ENCODE measurements at places on chromosomes 7 and 10.
A peak's percentile ranks its signal among the peaks of the same experiment; 100 is the strongest.

DNA sequence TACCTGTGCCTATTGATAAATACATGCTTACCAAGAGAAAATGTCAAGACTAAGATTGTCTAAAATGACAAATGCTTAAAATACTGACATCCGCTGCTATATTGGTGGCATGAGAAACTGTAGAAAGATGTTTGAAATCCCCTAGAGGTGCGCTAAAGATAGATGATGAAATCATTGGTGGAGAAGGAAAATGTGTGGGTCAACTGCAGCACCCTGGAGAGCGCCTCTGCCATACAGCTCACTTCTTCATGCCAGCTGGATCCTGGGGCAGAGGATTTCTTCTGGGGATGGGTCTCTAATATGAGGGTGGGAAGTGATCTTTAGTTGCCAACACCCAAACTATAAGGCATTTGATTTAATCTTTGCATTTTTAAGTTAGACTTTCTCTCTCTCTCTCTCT, 680.4 kb upstream of the POM121L12 start:
- no peak for DNase-seq

- DNase-seq, result peak; percentile 36
These were observed 52.1 kb downstream of the MPP7 start for GRCh38 chr10:28250782-28251181.

GRCh38 chr10:77360835-77361234, 276.8 kb downstream of the KCNMA1 start:
- no peak for DNase-seq

GRCh38 chr7:132469681-132470080, 106.6 kb downstream of the PLXNA4 start:
- DNase-seq, result peak; percentile 41

- peak; percentile 83 for DNase-seq
These were observed 6.7 kb upstream of the SMNDC1 start for GRCh38 chr10:110311357-110311949.

GRCh38 chr10:78626471-78626870, 442.3 kb upstream of the ZMIZ1 start:
- no peak for DNase-seq

GRCh38 chr7:37986908-37987330, 66.5 kb downstream of the EPDR1 start:
- no peak for DNase-seq

GRCh38 chr10:92627845-92628480, 35.0 kb downstream of the KIF11 start:
- DNase-seq, result peak; percentile 18

- DNase-seq, result no peak
These were observed 238.8 kb downstream of the FANK1 start for GRCh38 chr10:126135177-126135576.

DNA sequence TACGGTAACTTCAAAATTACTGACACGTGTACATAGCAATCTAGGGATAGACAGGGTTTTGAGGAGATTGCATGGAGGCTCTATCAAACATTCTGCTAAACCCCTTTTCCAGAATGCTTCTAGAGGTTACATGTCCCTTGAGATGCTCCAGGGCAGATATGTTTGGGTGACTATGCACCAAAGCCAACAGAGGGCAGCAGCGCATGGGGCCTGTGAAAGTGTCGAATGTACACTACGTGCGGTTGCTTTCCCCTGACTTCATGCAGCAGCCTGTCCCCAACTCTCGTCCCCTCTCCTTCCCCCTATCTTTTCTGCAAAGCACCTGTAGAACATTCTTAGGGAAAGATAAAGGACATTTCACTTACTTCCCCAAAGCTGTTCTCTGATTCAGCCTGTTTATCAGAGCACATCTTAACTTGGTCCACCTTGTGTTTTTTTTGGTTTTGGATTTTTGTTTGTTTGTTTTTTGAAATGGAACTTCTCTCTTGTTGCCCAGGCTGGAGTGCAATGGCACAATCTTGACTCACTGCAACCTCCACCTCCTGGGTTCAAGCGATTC, 90.2 kb downstream of the UBE3C start:
- DNase-seq, result peak; percentile 63

DNA sequence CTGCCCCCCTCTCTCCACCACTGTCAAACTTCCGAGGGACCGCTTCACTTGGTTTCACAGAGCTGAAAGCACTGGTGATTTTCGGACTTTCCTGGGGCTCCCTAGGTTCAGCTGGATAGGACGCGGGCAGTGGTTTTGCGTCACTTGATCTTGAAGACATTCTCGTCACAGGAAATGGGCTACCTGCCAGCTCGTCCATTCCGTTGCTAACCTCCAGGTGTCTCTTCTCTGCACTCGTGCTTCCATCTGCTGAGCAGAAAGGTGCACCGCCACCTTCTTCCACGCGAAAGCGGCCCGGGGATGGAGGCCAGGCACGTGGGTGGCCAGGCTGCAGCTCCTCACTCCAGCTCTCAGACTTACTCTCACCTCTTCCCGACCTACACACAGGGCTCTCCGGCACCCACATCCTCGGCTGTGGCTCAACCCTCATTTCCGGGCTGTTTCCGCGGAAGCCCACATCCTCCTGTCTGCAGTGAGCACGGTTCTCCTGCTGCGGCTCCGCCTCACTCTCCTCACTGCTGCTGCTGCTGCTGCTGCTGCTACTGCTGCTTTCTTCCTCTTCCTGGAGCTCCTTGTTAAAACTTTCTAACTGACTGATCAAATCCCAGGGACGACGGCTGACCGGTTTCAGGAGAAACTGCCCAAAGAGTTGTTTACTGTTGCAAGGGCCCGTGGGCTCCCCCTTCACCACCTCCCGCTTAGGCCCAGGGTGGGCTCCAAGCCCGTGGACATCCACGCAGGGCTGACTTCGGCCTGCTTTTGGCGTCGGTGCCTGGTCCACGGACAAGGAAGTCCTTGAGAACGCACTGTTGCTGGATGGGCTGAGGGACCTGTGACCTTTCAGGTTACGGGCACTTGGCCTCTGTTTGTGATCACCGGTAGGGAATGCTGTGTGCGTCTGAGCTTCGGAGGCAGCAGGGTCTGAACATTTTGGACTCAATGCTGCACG, 32.1 kb downstream of the JCAD start:
- peak; percentile 87 for DNase-seq

DNA sequence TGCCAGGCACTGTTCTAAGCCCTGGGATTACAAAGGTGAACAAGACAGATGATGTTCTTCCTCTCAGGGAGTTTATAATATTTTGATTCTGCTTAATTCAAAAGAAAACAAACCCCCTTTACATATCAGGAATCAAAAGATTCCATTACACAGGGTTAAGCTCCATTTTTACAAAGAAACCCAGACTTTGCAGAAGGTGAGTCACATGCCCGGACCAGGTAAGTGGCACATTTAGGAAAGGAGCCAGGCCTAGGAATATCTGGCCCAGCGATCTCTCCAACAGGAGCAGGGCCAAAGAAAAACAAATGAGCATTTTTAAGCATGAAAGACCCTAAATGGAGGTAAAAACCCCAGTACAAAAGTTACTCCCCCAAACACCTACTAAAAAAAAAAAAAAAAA, 1.1 kb downstream of the STN1 start:
- no peak for DNase-seq

DNA sequence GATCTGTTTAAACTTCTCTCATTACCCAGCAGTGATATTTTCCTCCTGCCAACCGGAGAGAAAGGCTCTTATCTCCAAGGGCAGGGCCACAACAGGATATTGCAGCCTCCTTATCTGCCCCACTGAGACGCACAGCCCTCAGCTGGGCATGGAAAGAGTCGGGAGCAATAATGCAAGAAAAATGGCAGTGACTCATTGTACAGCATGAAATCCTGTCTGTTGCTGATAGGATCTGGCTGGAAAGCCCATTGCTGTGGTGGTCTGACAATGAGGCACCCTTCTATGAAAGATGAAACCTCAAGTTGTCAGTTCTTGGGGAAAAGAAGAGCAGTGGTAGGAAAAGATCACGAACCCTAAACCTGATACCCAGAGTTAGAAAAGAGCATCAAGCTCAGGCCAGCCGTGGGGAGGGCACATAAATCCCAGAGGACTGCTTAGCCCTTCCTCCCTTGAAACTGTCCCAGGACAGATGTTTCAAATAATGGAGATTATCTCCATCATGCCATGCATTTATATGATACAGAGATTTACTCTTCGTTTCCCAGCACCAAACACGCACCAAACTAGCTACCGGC, 47.0 kb upstream of the FIGNL1 start:
- DNase-seq, result peak; percentile 91

DNA sequence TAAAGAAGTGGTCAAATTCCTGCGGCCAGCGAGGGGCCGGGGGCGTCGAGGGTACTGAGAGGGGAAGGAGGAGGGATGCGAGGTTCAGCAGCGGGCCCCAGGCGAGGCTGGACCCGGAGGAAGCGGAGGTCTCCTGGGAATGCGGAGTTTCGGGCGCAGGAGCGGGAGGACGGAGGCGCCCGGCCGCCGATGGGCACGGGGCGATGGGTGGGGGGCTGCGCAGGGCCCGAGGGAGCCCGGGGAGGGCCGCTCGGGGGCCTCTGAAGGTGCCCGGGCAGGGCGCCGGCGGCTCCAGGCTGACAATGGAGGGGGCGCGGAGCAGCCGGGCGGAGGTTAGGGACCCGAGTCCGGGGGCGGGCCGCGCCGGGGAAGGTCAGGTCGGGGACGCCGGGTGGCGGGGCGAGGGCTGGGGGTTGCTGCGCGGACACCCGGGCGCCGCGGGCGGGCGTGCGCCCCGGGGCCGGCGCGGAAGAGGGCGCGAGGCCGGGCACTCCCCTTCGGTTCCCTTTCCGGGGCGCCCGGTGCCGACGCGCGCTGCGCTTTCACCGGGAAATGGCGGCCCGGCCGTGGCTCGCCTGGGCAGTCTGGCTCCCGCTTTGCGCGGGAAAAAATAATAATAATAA, 683 bp downstream of the MACROH2A2 start:
- DNase-seq, result no peak

- DNase-seq, result no peak
These were observed 120.8 kb downstream of the CDH23 start for GRCh38 chr10:71517298-71518169.

DNA sequence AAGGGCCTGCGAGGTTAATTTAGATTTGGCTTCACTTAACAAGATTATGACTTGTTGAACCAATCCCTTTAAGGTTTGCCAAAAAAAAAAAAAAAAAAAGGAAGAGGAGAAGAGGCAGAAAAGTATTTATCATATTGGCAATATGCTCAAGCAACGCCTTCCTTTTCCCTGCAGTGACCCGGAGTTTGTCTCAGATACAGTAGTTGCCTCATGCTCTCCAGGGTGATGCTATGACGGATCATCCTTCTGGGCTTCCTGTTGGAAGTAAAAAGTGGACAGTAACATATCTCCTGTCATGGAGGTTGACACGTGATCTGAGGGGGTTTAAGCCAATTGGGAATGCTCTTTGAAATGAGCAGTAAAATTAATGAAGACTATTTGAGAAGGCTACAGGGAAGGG, 117.3 kb downstream of the BMPER start:
- DNase-seq, result no peak

- no peak for DNase-seq
These were observed 16.5 kb downstream of the DENND11 start for GRCh38 chr7:141685285-141686023.

DNA sequence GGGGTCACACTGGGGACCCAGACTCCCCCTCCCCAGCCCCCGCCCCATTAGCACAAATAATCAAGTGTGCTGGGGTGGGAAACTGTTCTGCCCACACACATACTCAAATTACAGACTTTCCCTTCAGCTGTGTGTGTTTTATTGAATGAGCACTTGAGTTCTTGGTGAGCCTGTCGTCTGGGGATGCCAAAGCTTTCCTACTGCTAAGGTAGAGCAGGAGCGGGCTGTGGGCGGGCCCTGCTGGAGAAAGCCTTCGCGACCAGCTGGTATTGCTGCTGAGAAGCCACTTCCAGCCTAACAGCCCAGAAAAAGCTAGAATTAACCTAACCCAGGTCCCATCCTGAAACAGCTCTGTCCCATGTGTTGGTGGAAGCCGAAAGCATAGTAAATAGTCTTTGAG, 87.0 kb upstream of the KMT2E start:
- no peak for DNase-seq

- peak; percentile 87 for DNase-seq
These were observed 62.8 kb downstream of the TACC2 start for GRCh38 chr10:122051609-122052385.

DNA sequence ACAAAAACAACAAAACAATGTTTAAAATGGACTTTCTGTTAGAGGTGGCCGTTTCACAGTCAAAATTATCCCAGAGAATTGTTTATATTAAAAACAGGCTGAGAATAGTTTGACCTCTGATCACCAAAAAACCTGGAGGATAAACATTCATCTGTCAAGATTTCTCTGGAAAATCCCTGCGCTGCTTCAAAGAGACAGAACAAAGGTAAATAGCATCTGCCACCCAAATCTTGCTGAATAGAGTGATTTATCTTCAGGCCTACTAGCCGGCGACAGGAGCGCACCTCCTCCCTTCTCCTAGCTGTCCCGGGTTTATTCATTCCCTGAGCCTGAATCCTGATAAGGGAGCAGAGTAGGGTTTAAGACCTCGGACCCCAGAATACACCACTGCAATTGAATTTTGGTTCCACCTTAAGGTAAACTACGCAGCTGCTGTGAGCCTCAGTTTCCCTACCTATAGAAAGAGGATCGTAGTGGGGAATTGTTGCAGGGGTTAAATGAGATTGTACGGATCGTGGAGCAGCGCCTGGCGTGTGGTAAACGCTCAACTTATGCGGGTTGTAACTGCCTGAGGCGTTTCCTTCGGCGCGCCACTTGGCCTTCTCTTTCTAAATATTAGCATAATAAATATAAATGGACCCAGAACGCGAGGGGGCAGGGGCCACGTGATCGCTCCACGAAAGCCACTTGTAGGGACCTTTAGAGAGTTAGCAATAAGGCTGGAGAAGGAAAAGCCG, 498 bp upstream of the ST7 start:
- peak; percentile 70 for DNase-seq

GRCh38 chr10:34667177-34667576, 147.9 kb downstream of the PARD3 start:
- DNase-seq, result no peak

GRCh38 chr10:47230482-47230881, 69.5 kb upstream of the GDF10 start:
- DNase-seq, result no peak

DNA sequence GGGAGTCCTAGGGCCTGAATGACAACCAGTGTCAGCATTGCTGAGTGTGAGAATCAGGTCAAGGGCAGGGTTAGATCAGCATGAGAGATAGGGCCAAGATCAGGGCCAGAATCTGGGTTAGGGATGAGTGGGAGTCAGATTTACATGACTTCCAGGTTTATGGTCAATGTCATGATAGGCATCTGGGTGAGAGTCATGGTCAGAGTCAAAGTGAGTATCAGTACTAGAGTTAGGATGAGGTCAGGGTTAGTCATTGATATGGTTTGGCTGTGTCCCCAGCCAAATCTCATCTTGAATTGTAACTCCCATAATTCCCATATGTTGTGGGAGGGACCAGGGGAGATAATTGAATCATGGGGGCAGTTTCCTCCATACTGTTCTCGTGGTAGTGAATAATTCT, 12.3 kb downstream of the MRPS24 start:
- DNase-seq, result no peak

- DNase-seq, result no peak
These were observed 590.6 kb downstream of the ARL4A start for GRCh38 chr7:13278020-13278419.

DNA sequence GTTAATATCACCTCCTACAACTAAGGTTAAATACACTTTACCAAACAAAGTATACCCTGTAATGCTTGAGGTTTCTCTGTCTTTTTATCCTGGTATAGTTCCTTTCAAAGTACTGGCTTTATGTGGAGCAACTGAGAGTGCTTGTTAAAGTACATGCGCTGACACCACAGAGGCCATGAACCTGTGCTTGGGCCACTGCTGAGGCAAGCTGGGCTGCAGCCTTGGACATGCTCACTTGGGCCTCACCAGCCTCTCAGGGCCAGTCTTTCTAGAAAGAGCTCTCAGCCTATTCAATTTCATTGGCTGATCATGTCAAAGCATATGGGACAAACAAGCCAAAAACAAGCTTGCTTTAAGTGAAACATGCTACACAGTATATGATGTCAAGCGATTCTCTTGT, 126.1 kb upstream of the DNAJB12 start:
- DNase-seq, result no peak
